T-helper 9 cell (primary cell): ENCODE measurements at places on chromosomes 7 and 10.

GRCh38 chr7:29565224-29565630 lies 1.6 kb downstream of the PRR15 start:
- no peak for DNase-seq

DNA sequence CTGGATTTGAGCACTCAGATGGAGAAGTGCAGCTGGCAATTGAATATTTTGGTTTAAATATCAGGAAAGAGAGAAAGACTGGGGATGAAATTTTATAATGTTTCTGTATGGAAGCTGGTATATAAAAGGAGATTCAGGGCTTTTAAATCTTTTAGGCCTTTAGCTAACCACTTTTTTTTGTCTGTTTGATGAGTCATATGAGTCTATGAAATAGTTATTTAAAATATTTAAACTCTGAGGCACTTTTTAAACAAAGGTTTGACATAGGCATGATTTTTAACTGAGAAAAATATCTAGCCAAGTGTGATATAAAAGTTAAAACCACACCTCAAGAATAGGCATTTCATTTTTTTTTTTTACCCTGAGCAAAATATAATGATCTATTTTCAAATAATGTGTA lies 944.3 kb downstream of the GATA3 start:
- no peak for DNase-seq

GRCh38 chr7:84675633-84676034 lies 481.0 kb upstream of the SEMA3A start:
- DNase-seq = no peak

DNA sequence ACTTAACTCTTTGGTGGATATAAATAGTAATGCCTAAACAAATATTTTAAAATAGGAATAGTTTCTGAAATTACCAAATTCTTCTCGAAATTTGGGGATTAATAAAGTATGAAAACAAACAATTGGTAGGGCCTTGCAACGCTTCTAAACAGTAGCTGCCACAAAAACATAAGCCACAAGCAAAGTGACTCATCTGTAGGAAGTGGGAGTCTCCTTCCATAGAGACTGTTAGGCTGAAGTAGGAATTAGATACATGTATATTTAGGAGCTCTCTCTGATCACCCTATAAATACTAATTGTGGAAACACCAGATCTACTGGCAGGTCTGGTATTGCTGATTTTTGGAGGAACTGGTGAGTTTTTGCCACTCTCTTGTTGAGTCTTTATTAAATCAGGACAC lies 5.7 kb upstream of the LMOD2 start:
- DNase-seq = no peak

DNA sequence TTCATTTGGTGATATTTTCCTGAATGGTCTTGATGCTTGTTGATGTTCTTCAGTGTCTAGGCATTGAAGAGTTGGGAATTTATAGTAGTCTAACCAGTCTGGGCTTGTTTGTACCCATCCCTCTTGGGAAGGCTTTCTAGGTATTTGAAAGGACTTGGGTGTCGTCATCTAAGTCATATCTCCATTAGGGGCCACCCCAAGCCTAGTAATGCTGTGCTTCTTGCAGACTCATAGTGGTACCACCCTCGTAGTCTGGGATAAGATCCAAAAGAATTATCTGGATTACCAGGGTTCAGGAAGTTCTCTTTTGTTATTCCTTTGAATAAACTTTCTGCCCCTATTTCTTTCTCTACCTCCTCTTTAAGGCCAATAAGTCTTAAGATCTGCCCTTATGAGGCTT lies 319.4 kb upstream of the MYO3A start:
- DNase-seq = no peak

DNA sequence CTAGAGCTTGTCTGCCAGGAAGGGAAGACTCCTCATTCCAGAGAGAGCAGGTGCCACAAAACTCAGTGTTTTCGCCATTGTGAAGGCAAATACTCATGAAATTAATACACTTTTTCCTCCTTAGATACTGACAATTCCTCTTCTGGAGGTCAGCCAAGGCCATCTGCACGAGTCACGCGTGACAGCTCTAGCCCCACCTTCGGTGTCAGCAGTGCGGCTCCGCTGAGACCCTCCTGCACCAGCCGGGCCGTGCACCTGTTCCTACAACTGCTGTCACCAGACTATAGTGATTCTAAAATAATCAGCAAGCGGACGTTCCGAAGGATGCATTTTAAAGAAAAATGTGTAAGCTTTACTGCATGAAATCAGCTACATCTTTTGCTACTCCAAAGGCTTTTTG lies 127.7 kb downstream of the DIP2C start:
- no peak for DNase-seq

- no peak for DNase-seq
Measured at GRCh38 chr7:6691103-6691502, 15.6 kb downstream of the ZNF12 start.

DNA sequence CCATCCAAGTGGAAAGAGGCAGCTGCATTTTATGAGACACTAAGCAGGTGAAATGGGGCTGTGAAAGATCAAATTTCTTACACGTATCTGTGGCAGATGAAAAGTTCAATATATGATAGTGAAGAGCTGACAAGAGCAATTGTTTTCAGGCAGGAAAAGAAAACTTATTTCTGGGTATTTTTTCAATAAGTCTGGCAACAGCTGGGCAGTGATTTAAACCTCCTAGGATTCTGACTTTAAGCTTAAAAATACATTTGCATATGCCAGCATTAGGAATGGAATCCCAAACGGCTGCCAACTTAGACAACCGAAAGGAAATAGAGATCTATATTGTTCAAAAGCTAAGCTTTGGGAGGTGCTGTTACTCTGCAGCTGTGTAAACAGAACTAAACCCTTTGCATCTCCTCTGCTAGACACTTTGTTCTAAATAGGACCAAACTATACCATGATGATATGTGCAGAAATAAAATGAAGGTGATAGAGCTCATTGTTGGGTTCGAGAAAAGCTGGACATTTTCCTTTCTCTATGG lies 26.1 kb downstream of the DYNC1I1 start:
- DNase-seq = no peak

- DNase-seq = no peak
Measured at GRCh38 chr7:102828286-102828685, 79.5 kb downstream of the FAM185A start.

- no peak for DNase-seq
Measured at GRCh38 chr7:79282882-79283602, 170.4 kb downstream of the MAGI2 start.
